ENCODE measurements at places on chromosomes 13 and 19. TPM values are rescaled to one million over a fixed set of nuclear protein-coding genes. Genes with fewer than 3 reads are reported as not detected.

GRCh38 chr13:96681766-96682165 is 312.5 kb downstream of the OXGR1 start:
- DNase-seq = no peak

- DNase-seq = no peak
Measured at GRCh38 chr19:31074199-31075125, 274.8 kb downstream of the TSHZ3 start.

- DNase-seq = no peak
Measured at GRCh38 chr19:28426730-28427225, 786.2 kb downstream of the UQCRFS1 start.

- no peak for DNase-seq
Measured at GRCh38 chr13:35347679-35348205, 128.7 kb downstream of the MAB21L1 start.

GRCh38 chr13:113730258-113730691 is 28.8 kb upstream of the TMEM255B start:
- no peak for DNase-seq

DNA sequence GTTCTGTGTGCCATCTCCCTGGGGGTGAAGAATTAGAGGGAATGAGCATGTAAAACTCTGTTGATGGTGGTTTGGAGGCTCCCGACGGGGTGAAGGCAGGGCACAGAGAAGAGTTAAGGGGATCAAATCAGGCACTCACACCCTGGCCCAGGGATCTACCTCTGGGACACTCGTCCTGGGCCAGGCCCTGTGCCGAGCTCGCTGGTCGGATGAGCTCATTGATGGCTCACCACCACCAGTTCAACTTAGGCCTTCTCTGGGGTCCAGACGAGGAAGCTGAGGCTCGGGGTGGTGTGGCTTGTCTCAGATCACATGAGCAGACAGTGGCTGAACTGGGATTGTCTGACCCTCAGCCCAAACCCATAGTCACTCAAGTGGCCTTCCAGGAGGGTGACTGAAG is 1.6 kb downstream of the NACC1 start:
- no peak for DNase-seq

- no peak for DNase-seq
Measured at GRCh38 chr19:39109641-39110040, 15.9 kb upstream of the PAK4 start.

- DNase-seq = no peak
Measured at GRCh38 chr13:100707818-100708740, 33.5 kb upstream of the TMTC4 start.

- no peak for DNase-seq
Measured at GRCh38 chr13:82947191-82947621, 935.1 kb downstream of the SLITRK1 start.

GRCh38 chr13:39144941-39145533 is 106.8 kb downstream of the NHLRC3 start:
- peak; percentile 72 for DNase-seq

GRCh38 chr19:16462757-16463250 is 9.0 kb downstream of the EPS15L1 start:
- DNase-seq = no peak

DNA sequence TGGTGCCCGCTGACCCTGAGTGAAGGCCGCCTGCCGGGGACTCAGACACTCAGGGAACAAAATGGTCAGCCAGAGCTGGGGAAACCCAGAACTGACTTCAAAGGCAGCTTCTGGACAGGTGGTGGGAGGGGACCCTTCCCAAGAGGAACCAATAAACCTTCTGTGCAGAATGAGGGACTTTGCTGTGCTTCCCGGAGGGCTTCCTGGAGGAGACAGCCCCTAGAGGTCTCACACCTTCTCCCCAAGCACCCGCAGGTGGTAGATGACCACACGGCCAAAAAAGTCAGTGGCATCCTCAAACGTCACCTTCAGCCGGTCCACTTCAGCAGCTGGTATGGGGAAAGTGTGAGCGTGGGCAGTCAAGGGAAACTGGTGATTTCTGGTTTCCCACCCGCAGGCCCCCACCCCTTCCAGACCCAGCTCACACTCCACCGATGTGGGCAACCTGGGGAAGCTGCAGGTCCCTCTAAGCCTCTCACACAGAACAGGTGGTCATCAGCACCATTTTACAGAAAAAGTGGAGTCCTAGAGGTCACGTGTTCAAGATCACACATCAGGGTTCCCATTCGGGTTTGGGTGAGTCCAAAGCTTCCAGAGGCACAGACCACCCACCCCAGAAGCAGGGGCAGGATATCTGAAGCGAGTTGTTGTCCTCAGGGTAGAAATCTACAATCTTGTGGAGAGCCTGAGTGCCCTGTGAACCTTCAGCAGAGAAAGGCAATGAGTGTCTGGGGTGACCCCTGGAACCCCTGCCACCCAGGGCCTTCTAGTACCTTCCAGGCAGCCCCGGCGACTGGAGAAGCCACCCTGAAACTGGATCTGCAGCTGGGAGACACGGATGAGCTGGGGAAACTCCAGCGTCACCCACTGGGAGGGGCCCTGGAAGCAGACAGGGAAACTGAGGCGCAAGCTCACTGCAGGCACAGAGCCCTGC is 1.2 kb downstream of the NR2C2AP start:
- DNase-seq = no peak

The CYP4F12 gene
- 4.2 TPM for total RNA-seq

The GPC5 gene
- 52.1 TPM for total RNA-seq

The NLRP7 gene
- total RNA-seq = 11.7 TPM

The NUCB1 gene
- total RNA-seq = 208 TPM

The TNFRSF19 gene
- total RNA-seq = 6.2 TPM

The IL12RB1 gene
- 2.5 TPM for total RNA-seq

Data from testis (tissue), 5 donors.